ENCODE measurements at places on chromosomes 13 and 19.

DNA sequence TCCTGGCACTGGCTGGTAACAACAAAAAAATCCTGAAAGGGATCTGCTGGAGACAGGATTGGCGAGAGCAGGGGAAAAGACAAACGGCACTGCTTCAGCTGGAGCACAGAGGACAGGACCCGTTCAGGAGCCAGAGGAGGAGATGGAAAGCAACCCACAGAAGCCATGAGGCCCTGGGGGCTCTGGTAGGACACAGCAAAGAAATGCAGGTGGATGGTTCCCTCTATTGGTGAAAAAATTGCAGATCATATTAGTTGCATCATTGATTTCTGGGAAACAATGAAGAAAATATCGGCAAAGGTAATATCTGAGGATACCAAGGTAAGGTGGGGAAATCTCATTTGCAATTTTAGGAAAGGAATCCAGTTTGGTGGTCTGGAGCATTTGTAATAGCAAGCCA is 25.7 kb upstream of the TPP2 start:
- DNase-seq: no peak

GRCh38 chr13:103640606-103641005 is 574.4 kb upstream of the SLC10A2 start:
- DNase-seq: no peak

DNA sequence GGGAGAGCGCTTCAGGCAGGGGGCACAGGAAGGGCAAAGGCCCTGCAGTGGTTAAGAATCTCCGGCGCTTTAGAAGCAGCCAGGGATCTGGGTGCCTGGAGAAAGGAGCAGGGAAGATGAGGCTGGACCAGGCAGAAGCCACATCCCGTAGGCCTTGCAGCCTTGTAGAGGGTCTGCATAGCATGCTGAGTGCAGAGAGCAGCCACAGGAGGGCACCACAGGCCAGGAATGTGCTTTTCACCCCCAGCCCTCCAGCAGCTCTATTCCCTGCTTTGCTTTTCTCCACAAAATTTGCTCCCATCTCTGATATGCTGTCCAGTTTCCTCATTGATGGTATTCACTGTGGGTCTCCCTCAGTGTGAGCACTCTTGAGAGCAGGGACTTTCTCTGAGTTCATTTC is 5.7 kb downstream of the WDR62 start:
- DNase-seq: no peak

DNA sequence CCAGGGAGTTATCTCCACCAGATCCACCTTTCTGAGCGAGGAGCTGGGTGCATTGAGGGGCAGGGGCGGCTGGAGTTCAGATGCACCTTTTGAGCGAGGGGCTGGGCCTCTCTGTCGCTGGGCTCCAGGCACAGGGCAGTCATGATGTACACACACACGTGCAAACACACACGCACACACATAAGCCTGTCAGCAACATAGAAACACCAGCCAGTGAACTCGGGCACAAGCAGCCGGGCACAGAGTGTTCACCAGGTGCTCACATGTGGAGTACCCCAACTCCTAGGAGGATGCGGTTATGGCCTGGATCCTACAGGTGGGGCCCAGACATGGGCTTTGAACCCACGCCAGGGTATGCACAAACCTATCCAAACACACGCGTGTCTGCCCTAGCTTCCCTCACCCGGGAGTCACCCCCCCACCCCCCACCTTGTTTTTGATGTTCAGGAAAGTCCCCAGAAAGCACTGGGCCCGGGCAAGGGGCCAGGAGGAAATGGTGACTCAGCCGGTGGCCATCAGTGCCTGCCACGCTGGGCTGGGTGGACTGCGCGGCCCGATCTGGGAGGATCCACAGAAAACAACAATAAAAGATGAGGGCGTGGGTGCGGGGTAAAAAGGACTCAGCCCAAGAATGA is 13.3 kb downstream of the ARRDC2 start:
- peak; percentile 64 for DNase-seq

DNA sequence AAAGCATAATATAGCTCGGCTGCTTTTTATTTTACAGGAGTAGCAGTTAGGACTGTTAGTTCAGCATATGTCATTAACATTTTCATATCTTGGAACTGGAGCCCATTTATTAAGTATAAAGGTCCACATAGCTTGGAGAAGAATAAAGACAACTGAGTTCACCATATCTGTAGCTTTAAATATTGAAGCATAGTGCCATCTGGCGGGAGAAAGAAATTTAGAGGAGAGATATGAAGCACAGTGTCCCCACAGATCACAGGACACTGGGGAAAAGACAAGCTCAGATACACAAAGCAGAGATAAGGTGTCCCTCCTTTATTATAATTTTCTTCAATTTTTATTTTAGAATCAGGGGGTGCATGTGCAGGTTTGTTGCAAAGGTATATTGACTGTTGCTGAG is 104.7 kb upstream of the FREM2 start:
- no peak for DNase-seq

GRCh38 chr13:111330066-111330610 is 9.7 kb downstream of the TEX29 start:
- DNase-seq: no peak

- no peak for DNase-seq
Measured at GRCh38 chr19:53865523-53865917, 2.2 kb upstream of the MYADM start.

GRCh38 chr19:5628919-5629481 is 6.1 kb downstream of the SAFB start:
- no peak for DNase-seq

DNA sequence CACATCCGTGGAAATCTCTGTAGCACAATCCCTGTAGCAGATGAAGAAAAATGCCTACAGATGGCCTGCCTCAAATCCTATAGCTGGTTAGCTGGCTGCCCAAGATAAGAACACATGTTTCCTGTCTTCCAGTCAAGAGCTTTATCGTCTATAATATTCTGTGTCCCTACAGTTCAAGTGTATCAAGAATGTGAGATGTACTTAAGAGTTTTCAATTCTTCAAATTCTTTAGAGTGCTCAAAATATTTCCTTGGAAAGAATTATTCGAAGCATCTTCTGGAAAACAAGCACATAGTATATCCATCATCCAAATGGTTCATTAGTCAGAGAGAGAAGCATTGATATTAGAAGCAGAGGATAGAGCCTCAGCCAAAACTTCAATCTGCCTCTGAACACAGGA is 239.8 kb downstream of the COG6 start:
- DNase-seq: no peak

DNA sequence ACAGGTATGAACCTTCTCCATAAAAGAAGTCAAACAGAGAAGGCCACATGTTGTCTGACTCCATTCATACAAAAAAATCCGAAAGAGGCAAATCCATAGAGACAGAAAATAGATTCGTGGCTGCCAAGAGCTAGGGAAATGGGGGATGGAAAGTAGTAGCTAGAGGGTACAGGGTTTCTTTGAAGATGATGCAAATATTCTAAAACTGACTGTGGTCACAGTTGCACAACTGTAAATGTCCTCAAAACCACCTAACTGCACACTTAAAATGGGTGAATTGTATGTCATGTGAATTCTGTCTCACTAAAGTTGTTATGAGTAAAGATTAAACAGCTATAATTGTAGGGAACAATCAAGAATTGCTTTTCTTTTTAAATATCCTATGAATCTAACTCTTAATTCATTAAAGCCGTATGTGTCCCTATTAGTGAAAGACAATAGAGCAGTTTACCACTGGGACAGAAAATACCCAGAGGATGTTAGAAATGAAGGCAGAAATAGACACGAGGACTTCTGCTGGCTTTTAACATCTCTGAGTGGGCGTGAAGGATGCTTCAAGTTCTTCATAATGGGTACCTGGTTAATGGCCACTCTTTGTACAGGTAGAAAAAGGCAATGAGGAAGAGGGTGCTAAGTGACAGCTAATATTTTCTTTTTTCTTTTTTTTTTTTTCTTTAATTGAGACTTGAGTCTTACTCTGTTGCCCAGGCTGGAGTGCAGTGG is 21.2 kb downstream of the INSR start:
- DNase-seq: no peak

DNA sequence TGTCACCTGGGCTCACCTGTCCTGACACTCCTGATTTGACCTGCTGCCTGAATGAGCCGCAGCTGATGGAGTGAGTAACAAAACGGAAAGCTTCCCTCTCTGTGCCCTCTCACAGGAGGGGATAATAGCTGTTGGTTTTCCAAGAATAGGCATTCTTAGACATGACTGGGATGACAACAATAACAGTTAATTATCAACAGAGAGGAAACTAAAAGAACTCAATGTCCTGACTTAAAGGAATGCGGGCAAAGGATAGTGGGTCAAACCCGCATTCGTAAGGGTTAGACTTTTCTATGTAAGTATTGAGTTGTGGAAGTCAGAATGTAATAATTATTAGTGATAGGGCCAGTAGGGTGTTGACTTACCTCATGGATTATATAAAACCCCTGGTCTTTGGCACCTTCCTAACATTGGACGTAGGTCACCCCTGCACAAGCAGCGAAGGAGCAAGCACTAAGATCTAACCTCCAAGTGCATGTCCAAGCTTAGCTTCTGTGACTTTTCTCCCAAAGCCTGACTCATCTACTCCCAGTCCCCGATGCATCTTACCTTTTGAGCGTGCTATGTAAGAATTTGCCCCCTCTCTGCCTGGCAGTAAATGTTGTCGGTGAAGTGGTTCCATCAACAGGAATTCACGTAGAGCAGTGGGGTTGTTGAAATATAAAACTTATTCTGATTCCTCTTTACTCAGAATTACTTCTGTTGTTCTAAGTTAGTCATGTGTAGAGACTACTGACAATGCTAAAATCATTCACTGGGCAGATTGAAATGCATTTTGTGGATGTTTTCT is 442.3 kb downstream of the FGF9 start:
- no peak for DNase-seq

DNA sequence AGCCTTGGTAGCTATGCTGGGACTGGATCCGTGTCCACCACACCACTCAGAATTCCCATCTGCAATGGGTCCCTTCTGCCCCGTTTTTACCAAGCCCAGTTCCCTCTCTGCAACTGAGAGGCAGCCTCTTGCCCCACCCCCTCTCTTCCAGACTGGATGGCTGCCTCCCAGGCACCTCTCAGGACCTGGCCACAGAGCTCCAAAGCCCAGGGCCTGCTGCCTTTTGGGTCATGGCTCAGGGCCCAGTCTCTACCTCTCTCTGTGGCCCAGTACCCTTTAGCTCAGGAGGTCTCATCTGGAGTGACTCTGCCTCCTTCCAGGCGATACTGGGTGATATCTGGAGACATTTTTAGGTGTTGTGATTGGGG is 10.3 kb upstream of the ZBTB7A start:
- no peak for DNase-seq

GRCh38 chr19:4157164-4157563 is 3.7 kb downstream of the CREB3L3 start:
- no peak for DNase-seq

DNA sequence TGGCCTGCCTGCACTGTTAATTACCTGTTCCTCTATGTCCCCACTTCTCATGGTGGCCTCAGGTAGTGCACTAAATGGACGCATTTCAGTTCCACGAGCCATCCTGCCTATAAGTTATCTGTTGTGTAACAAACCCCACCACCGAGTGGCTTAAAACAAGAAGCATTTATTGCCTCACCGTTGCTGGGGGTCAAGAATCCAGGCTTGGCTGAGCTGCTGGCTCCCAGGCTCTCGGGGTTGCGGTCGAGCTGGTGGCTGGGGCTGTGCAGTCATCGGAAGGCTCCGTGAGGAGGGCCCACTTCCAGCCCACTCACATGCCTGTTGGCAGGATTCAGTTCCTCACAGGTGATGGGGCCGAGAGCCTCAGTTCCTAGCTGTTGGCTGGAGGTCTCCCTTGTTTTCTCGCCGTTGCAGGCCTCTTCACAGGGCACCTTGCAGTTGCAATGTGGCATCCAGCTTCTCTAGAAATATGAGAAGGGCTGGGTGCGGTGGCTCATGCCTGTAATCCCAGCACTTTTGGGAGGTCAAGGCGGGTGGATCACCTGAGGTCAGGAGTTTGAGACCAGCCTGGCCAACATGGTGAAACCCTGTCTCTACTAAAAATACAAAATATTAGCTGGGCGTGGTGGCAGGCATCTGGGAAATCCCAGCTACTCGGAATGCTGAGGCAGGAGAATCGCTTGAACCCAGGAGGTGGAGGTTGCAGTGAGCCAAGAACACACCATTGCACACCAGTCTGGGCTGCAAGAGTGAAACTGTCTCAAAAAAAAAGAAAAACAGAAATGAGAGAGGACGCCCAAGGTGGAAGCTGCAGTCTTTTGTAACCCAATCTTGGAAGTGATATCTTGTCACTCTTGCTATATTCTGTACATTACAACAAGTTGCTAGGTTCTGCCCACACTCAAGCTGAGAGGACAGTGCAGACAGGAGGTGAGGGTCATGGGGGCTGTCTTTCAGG is 6.5 kb upstream of the PTOV1 start:
- no peak for DNase-seq

DNA sequence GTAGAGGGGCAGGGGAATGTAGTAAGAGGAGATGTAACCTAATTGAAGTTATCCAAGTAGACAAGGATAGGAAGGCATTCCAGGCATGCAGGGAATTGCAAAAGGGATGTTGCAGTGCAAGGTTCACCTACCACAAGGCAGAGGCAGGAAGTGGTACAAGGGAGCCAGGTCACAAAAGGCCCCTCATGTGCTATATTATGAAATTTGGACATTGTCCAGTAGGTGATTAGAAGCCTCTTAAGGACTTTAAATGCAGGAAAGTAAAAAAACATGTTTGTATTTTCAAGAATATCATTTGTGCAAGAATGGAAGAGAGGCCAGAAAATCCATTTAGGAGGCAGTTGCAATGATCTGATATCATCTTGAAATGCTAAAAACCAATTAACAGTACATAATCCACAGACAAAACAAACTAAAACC is 111.4 kb downstream of the FRY start:
- DNase-seq: no peak

Measured in stimulated activated CD4-positive, alpha-beta T cell treated with anti-CD3 and anti-CD28 coated beads, Interleukin-4, amount 100 ng/mL, for 4 hours (primary cell).